Epithelial cell of proximal tubule (primary cell): ENCODE measurements at places on chromosomes 4 and X. TPM values are rescaled to one million over a fixed set of nuclear protein-coding genes. Genes with fewer than 3 reads are reported as not detected.

Gene ENAM
- total RNA-seq: 0.14 and 0.23 TPM in 2 replicates

Gene SORCS2
- total RNA-seq: 0.22 and 0.29 TPM in 2 replicates

Gene STATH
- not detected in 2 replicates for total RNA-seq

Gene MAGEA2B
- total RNA-seq: not detected in 2 replicates

Gene SULT1E1
- 0.43 TPM in 1 of 2 replicates, not detected in the other for total RNA-seq

Gene TMPRSS11A
- not detected in 2 replicates for total RNA-seq

Gene CENPVL2
- total RNA-seq: 0.07 TPM in 1 of 2 replicates, not detected in the other

Gene UGT2B15
- not detected in 2 replicates for total RNA-seq

Gene OPN1LW
- not detected in 2 replicates for total RNA-seq

Gene TENT5D
- total RNA-seq: not detected in 2 replicates

Gene CT45A1
- not detected in 2 replicates for total RNA-seq
